CD4-positive, alpha-beta T cell (primary cell): ENCODE measurements at places on chromosomes 7 and 10.
A peak's percentile ranks its signal among the peaks of the same experiment; 100 is the strongest.

DNA sequence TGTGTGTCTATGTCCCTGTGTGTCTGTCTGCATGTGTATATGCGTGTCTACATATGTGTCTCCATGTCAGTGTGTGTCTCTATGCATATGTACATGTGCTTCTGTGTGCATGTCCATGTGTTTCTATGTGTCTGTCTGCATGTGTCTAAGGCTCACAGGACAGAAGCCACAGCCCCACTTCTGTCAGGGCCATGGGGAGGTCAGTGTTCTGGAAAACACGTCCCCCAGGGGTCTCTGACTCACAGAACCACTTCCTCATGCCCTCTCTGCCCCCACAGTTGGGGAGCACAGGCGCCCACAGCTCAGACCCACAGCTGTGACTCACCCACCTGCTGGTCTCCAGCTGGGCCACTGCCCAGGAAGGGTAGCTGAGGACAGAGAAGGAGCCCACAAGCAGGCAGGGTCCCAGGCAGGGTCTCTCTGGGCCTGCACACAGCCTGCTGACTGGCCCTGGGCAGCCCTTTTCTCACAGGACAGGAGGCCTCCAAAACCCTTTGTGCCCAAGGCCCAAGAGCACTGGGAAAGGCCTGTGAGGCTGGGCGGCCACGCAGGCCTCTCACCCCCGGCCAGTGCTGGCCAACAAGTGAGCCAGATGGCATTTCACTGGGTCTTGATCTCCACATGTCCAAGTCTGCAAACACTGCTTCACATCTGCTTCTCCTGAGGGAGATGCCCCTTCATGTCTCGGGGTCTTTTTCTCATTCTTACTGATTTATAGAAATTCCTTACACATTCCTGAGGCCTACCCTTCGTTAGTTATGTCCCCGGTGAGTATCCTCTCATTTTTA lies 102.9 kb upstream of the FAM20C start:
- no peak for DNase-seq

DNA sequence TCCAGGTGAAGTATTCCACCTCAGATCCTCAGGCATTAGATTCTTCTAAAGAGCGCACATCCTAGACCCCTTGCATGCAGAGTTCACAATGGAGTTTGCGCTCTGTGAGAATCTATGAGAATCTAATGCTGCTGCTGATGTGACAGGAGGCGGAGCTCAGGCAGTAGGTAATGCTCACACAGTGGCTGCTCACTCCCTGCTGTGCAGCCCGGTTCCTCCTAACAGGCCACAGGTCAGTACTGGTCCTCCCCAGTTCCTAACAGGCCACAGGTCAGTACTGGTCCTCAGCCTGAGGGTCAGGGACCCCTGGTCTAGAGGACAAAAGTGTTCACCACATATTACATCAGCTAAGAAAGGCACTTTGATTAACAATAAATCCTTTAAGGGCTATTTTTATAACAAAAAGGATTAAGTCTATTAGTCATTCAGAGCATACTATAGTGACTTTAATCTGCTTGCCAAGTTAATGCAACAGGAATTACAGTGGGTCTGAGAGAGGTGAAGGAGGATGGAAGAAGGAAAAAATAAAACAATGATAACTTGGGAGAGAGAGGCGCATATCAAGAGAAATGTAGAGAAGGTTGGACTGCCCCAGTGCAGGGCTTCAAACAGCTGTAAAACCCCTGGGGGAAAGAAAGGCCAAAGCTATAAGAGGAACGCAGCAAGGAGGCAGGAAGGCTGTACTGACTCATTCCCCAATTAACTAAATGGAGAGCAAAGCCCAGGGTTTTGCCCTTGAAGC lies 49.2 kb downstream of the CUL2 start:
- DNase-seq = no peak

DNA sequence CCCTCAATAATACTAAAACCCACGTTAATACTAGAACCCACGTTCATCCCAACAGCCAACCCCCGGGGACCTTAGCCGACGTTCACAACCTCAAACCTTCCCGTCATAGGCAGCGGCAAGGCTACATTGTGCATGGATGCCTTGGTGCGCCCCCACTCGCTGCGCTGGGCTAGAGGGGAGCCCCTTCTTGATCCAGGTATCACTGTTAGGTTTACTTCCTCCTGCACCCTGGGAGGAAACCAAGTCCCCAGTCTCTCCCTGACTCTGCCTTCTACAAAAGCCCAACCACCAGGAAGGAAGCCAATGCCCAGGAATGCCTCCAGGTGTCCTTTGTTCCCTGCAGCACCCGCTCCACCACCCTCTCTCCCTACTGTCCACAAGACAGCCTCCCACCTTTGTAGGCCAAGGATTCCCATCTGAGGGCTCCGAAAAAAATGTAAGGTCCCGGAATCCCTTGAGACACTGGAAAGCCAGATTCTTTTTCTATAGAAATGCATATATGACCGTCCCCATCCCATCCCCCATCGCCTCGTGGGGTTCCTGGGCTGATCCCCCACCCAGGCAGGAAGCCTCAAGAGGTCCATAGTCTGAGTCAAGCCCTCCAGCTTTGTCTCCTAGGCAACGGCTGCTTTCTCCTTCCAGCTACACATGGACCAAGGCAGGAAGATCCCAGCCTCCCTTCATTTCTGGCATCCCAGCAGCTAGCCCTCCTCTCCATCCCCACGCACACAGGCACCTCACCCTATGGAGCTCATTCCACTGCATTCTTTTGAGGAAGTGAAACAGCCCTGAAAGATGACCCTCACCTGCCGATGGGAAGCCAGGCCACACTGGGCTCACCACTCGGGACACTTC lies 25.2 kb downstream of the CTBP2 start:
- DNase-seq = no peak

- no peak for DNase-seq
Measured at GRCh38 chr7:139232377-139232717, 1.3 kb downstream of the UBN2 start.

DNA sequence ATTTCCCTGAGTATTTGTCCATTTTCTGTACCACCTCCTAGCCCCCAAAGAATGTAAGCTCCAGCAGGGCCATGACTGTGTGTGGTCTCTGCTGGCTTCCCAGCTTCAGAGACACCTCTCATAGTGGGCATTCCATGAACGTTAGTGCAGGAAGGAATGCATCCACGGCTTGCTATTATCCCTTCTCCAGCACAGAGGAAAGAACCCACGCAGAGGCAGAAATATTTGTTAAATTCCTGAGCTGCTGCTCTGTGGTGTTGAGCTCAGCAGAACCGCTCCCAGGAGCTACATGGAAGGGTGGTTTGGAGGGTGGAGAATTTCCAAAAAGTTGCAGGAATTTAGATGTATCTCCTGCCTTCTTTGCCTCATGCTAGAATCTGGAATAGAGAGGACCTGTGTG lies 275.2 kb downstream of the POU6F2 start:
- no peak for DNase-seq

GRCh38 chr7:4056552-4057288 lies 625.4 kb upstream of the FOXK1 start:
- DNase-seq = no peak

- no peak for DNase-seq
Measured at GRCh38 chr10:91257310-91257709, 36.8 kb downstream of the PCGF5 start.

GRCh38 chr7:69399401-69399800 lies 198.9 kb upstream of the AUTS2 start:
- DNase-seq = no peak

DNA sequence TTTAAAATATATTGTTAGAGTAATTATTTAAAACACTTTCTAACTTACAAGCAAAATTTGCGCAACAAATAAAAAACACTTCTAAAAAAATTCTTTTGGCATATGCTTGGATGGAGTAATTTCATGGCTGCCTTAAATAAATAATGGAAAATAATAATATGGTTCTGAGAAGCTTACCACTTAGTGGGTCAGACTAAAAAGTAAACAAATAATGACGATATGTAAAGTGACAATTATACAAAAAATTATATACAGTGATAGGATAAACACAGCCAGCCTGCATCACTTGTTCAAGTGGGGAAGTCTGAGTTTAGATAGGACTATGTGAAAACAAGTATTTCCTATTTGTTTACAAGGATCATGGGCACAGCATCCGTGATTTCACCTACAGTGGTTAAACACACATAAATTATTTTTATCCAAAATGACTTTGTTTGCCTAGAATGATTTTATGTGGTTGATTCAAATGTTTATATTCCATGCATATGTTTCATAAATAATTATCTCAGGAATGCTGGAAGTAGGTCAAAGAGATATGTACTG lies 141.7 kb upstream of the SEMA3D start:
- DNase-seq = no peak

DNA sequence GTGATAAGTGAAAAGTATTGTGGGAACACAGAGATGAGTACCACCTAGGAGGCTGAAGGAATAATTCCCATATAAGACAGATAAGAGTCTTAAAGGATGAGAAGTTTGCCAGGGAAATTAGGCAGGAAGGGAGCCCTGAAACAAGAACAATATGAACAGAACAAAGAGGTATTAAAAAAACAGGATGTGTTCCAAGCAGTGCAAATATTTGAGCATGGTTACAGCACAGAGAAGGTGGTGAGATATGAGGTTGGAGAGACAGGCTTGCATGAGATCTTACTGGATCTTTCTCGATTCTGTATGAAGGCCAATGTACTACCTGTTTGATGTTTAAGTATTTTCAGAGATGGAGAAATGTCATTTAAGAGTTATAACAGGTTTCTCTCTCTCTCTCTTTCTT lies 20.3 kb downstream of the TAC1 start:
- DNase-seq = no peak

- DNase-seq = no peak
Measured at GRCh38 chr10:13758312-13758711, 171.5 kb downstream of the PRPF18 start.

DNA sequence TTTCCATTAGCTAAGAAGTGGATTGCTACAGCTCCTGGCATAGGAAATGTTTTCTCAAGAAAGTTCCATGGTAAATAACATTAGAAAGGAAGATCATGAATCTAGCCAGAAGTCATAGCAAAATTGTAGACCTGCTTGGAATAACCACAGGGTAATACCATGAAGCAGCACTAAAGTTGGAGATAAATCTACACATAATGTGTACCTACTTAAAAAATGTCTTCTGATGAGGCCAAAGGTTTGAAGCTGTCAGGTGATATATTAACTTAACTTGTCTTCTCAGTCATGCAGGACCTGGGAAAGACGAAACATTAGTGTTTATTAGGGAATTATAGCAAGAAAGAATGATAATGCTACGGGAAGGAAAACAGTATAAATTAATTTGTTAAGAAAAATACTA lies 6.3 kb downstream of the CISD1 start:
- DNase-seq = no peak

- DNase-seq = peak; percentile 77
Measured at GRCh38 chr7:150420987-150421674, 29.3 kb upstream of the GIMAP8 start.

GRCh38 chr10:73076360-73077183 lies 20.1 kb downstream of the P4HA1 start:
- no peak for DNase-seq

GRCh38 chr10:43226441-43226840 lies 40.4 kb downstream of the RASGEF1A start:
- no peak for DNase-seq

DNA sequence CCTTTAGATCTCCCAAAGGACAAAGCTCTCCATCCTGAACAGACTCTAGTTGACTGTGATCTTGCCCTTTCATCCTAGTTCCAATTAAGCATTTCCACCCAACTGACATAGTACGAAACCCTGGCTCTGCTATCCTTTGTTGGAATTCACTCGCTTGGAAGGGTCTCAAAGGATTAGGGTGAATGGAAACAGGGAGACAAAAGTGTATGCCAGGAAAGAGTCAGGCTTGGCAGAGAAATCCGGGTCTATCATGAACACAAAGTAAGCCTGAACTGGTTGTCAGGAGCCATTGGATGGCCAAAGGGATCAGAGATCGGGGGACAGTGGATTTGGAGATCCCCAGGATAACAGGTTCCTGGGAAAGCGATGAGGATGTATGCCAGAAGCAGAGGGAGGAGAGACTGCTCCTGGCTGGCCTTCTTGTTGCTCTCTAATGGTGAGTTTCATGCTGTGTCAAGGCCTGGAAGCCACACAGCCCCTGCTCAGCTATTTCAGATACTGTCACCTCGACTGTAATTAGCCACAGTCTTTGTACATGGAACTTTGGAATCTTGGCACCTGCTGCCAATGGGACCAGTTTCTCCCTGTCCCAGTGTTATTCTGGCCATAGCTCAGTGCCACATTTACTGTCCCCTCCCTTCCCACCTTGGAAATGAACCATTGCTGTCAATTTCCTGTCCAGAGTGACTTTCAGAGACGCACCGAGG lies 1168.7 kb upstream of the AUTS2 start:
- no peak for DNase-seq

GRCh38 chr10:113305871-113306270 lies 247.0 kb upstream of the HABP2 start:
- DNase-seq = no peak

DNA sequence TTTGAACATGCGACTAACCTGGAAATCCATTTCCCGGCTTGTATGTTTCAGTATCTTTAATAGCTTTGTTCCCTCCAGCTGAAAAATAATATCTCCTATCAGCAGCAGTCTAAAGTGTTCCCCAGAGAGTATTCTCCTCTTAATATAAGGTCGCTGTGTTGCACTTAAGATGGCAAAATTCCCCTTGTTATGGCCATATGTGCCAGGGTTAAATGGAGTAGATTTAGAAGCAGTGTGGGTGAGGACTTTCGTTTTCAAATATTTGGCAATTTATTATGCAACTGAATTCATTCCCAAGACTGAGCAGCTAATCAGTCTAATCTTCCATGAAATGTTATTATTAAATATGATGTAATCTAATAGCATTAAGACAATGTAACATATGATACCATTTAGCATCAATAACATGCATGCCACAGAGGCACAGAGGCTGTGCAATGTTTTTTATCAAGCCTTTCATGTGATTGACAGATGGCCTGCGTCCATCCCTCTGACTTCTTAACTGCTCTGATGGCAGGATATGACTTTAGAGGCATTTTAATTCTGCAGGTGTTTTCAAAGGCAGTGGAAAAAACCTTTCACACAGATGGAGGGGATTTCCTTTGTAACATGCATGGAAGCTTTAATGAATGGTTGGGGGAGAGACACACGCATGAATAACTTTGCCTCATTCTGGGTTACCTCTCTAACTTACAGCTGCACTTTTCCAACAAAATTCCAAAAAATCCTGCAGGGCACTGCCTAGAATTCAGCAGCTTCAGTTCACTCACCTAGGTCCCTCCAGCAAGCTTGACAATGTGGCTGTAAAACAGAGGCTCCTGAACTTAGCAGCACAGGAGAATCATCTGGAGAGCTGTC lies 55.1 kb upstream of the ZPBP start:
- peak; percentile 64 for DNase-seq

GRCh38 chr7:50858528-50859245 lies 76.0 kb upstream of the GRB10 start:
- DNase-seq = no peak

DNA sequence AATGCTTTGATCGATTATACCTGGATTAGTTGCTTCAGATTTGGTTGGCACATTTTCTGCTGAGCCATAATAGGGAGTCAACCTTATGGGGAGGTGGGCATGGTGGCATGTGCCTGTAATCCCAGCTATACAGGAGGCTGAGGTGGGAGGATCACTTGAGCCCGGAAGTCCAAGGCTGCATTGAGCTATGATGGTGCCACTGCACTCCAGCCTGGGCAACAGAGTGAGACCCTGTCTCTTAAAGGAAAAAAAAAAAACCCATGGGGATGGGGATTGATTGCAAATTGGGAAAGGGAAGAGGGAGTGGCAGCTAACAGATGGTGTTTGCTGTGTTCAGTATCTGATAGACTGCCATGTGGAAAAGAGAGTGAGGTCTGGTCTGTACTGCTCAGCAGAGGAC lies 11.1 kb downstream of the STK17A start:
- DNase-seq = no peak

- DNase-seq = no peak
Measured at GRCh38 chr7:148697256-148698006, 1.3 kb upstream of the CUL1 start.
